ENCODE measurements at places on chromosomes 5 and 9.

DNA sequence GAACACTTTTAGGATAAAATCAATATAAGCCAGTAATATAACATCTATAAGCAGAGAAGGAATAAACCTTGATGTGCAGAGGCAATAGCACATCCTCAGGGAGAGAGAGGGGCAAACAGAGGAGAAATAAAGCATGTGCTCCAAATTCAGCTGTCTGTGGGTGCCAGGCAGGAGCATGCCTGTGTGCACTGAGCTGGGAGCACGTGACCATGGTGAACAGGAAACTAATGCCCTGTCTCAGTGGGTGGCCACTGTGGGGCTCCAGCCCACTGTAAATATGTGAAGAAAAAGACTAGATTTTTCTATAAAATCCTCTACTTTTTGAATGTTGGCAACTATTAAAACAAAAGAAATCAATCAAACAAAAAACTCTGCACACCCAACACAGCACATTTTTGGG, 55.3 kb downstream of the FYB1 start:
- DNase-seq = no peak

DNA sequence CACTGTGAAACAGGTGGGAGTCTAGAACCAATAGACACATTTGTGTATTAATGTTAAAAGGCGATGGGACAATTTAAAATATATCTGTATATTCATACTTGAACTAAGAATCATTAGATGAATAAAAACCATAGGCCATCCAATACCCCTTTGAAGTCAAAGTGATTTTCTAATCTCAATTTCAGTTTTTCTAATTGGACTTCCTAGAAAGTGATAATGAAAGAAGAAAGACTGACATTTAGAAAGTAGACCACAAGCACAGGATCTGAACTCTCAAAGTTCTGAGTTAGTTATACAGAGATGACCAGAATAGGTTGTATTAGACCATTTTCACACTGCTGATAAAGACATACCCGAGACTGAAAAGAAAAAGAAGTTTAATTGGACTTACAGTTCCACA, 412.8 kb upstream of the PIK3R1 start:
- DNase-seq = no peak

DNA sequence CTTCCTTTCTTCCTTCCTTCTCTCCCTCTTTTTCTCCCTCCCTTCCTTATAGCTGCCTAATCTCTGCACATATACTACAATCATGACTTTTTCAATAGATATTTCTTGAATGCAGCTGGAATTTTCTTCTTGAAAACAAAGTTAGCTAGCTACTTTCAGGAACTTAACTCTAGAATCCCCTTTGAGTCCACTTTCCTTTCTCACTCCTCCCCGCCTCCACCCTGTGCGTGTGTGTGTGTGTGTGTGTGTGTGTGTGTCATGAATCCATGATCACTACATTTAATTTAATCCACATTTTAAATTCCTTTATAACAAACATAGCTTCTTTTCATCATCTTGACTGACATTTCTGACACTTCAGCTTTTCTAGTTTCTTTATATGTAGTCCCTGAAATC, 167.5 kb upstream of the KLF9 start:
- no peak for DNase-seq

DNA sequence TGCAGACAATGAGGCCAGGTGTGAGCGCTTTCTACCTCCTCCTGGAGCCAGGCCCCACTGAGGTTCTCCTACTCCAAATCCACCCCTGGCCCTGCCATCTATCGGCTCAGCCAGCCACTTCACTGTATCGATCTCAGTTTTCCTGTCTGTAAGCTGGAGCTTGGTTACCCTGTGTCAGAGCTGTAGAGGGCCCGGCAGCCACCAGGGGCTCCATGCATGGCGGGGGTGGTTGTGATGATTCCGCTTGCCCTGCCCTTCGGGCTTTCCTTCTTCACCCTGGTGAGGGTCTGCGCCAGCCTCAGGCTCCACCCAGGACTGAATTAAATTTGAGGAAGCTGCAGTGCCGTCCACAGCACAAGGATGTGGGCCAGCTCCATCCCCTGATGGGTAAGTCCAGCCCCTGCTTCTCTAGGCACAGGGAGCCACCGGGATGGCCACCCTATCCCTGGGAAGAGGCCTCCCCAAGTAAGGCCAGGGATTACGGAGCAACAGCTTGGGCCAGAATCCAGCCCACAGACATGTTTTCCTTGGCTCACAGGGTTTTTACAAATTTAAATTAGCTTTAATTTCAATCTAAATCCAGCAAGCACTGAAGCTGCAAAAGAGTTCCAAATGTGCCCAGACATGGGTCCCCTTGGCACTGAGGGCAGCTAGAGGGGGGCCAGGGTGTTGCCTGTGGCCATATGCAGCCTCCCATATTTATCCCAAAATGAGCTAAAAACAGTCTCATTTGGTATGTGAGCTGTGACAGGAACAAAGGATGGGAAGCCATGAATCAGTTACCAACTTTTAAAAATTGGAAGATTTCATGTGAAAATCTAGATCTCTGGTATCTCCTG, 89.1 kb upstream of the FBXW11 start:
- no peak for DNase-seq

GRCh38 chr5:136249678-136250266, 56.8 kb upstream of the SMIM32 start:
- DNase-seq = no peak

- no peak for DNase-seq
These were observed 137.4 kb upstream of the OTULINL start for GRCh38 chr5:14444161-14444560.

- no peak for DNase-seq
These were observed 9.9 kb downstream of the SLC25A25 start for GRCh38 chr9:128077847-128078503.
